ENCODE measurements at places on chromosomes 16 and 17.

- no peak for DNase-seq
These were observed 169.1 kb downstream of the GSG1L start for GRCh38 chr16:27894386-27894785.

DNA sequence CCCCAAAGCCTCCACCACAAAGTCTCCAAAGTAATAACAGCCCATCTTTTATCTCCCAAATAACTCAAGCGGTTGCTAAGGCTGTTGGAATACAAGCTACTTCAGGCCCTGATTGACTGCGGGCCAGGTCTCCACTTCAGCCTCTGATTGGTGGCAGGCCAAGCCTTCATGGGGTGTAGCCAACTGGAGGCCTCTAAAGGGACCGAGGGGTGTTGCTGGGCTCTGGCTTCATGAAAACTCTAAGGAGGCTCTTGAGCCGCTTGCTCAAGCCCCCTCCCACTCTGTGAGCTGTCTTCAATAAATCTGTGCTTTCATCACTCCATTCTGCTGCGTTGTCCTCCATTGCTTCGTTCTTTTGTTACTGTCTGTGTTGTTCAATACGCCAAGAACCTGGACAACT, 487.2 kb downstream of the XYLT1 start:
- DNase-seq, result no peak

GRCh38 chr16:87490096-87490798, 2.6 kb downstream of the ZCCHC14 start:
- DNase-seq, result no peak

- no peak for DNase-seq
These were observed 62.2 kb downstream of the PITPNC1 start for GRCh38 chr17:67439269-67439668.
